ENCODE measurements at places on chromosomes 5 and 9.

DNA sequence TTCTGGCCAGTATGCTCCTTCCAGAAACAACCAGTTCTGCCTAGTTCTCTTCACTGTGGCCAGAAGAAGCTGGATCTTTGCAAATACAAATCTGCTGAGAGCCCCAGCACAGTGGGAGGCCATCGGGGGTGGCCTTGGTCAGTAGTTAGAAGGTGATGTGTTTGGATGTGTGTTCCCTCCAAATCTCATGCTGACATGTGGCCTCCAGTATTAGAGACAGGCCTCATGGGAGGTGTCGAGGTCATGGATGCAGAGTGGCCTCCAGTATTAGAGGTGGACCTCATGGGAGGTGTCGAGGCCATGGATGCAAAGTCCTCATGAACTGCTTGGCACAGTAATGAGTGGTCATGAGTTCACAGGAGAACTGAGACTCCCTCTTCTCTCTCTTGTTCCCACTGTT is 7.6 kb upstream of the IRX2 start:
- no peak for DNase-seq

GRCh38 chr9:131817073-131817472 is 77.2 kb upstream of the RAPGEF1 start:
- DNase-seq: no peak

- no peak for DNase-seq
Measured at GRCh38 chr5:129392681-129393080, 67.4 kb upstream of the ADAMTS19 start.

GRCh38 chr5:112004867-112005622 is 248.1 kb upstream of the NREP start:
- no peak for DNase-seq

DNA sequence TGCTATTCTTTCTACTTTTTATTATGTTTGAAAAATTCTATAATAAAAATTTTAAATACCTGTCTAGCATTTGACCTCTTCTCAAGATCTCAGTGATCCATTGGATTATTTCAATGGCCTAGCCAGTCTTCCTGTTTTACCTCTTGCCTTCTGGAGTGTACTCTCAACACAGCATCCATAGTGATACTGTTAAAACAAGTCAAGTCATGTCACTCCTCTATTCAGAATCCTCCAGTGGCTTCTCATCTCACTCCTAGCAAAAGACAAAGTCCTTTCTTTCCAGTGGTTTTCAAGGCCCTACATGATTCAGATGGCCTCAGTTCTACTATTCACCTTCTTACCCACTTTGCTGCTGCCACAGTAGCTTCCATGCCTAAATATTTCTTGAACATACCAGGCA is 1.8 kb downstream of the MARVELD2 start:
- DNase-seq: no peak

DNA sequence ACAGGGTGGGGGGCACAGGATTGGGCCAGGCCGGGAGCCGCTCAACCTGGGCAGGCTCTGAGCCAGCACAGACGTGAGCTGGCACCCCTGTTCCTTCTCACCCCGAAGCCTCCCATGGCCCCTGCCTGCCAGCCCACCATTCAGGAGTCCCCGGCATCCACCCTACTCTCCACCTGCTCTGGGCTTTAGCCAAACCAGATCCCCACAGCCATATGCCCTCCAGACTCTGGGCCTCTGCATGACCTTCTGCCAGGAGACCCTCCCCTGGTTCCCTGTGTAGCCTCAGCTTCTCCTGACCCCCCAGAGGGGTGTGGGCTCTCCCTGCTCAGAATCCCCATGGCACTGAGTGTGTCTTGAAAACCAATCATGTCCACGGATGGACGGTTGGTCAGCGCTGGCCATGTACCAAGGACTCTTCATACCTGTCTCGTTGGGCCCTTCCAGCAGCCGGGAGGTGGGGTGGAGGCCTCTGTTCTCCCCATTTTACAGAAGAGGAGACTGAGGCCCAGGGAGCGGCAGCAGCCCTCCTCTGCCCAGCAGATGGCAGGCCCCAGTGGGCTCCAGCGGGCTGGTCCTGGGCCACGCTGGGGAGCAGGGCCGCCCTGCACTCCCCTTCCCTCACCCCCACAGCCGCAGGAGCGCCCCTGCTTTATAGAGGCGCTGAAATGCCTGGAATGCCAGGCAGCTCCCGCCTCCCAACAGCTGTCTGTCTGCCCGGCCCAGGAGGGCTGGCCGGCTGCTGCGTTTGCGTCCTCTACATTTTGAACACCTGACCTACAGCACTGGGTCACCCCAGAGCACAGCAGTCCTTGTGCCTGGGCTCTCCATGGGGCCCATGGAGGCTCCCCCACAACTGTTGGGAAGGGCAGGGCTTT is 3.5 kb upstream of the MYMK start:
- DNase-seq: no peak

- no peak for DNase-seq
Measured at GRCh38 chr5:15487228-15487627, 12.8 kb upstream of the FBXL7 start.

DNA sequence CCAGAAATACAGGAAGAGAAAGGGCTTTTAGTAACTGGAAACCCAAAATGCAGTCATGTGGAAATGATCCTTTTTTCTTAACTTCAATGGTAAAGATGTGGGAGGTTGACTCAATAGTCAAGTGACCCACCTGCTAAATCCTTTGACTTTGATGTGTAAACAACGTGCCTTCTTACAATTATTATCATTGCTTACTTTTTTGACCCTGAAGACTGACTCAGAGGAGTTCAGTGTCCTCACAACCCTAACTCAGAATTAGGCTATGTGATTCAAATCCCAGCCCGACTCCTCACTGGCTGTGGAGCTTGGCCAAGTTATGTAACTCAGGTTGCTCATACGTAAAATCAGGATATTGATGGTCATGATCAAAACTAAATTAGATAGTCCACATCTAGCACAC is 27.9 kb downstream of the ANXA1 start:
- DNase-seq: no peak

DNA sequence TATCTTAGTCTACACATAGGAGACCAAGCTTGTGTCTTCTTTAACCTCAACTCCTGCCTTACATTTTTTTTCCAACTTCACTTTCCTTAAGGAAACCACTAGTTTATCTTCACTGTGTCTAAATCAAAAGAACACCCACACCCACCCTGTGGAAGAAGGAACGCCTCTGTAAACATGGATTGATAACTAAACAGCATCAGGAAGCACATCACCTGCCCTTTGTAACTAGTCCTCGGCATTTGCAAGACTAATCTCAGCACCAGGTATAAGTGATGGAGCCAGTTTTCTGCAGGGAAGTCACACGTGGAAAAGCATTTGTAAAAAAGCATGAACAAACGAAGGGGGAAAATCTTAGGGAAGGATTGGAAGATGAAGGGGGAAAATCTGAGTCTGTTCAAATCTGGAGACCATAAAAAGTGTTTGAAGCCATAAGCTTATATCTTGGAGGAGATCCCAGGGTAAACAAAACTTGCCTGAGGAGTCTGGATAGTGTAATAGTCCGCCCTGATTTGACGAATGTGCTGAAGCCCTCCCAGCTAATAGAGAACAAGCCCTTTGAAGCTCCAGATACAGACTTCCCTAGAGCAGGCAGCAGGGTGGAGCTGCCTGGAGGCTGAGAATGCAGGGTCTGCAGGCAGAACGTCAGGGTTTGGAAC is 117.3 kb upstream of the LHFPL2 start:
- DNase-seq: no peak

- no peak for DNase-seq
Measured at GRCh38 chr9:130008538-130008937, 34.5 kb downstream of the FNBP1 start.

DNA sequence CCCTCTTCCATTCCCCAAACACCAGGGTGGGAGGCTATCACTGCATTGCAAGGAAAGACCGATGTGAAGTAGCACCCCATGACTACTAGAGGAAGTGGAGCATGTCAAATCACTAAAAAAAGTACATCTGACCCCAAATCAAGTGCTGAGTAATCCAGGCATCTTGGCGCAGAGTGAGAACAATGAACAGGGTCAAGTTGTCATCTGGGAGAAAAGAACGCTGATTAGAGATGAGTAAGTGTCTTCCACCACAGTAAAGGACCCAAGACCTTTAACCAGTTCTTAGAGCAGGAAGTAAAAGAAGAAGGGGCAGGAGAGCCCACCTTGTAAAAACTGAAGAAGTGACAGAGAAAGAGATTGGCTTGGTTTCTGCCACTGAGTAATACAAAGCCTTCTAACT is 75.0 kb upstream of the RAD23B start:
- DNase-seq: no peak

- DNase-seq: no peak
Measured at GRCh38 chr5:123223921-123224320, 134.9 kb downstream of the PRDM6 start.

All from stimulated activated CD8-positive, alpha-beta memory T cell treated with anti-CD3 and anti-CD28 coated beads, Interleukin-15, amount 100 ng/mL, for 48 hours (primary cell).